ENCODE measurements at places on chromosomes 2 and 18.

- DNase-seq, result no peak
Observed at GRCh38 chr2:86035883-86036668, 69.6 kb downstream of the POLR1A start.

DNA sequence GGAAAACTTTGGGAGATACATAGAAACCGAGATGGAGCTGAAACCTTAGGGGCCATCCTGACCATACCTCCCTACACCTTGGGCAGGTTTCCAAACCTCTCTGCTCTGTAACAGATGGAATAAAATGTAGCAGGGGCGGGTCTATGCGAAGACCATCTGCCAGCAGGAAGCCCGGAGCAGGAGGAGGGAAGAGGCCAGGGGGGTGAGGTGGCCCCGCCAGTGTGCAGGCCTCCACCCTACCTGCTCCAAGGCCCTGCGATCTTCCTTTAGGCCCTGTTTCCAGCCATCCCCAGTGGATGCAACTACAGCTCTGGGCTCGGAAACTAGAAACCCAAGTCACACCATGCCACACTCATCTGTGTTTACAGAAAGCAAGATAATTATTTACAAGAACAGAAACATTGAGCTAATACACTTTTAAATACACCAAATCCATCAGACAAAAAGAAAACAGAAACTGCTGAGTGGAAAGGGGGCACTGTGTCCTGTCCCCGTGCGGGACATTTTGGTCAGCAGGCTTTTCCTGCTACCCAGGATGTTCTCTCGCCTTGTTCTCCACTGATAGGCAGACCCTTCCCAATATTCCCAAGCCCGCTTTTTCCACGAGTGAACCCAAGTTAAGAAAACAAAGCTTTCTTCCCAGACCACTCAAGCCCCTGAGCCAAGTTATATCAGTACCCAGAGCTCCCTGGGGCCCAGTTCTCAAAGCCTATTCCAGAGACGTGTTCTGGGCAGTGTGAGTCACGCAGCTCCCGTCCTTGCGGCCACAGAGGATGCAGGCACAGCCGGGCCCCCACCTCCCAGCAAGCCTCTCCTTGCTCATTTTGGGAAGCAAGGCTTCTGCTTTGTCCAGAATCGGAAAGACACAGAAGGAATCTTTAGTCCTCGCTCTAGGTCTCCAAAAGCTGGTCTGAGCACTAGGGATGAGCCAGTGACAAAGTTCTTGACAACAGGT lies 17.3 kb downstream of the CIB4 start:
- DNase-seq, result no peak

GRCh38 chr2:30681022-30681421 lies 126.2 kb downstream of the CAPN13 start:
- no peak for DNase-seq

DNA sequence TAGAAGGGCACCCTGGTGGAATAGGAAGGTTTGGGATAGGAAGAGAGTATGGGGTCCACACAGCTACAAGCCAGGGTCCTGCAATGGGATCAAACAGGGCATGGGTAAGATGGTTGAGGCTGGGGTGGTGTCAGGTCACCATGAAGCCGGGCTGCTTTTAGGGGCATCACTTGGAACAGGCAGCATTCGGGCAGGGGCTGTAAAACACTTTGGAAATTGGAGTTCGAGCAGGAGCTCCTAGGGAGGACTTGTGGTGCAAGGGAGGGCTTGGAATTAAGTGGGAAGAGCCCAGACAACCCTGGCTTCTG lies 47.1 kb upstream of the PLB1 start:
- DNase-seq, result no peak

GRCh38 chr18:10471574-10471973 lies 17.1 kb downstream of the APCDD1 start:
- DNase-seq, result no peak

DNA sequence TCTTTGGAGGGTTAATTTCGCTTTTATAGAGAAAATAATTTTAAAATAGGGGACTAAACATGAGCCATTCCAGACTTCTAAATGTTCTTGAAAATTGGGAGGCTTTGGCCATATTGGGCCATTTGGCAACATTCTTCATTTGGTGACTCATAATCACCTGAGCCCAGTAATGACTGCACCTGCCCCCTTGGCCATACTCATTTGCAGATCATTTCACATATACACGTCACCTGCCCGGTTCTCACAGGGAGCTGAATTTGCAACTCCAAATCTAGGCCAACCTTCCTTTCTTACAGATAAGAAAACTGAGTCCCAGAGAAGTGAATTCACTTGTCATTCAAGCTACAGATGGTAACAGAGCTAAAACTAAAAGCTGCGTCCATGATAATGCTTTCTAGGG lies 289.7 kb downstream of the EPHA4 start:
- no peak for DNase-seq

GRCh38 chr2:46062637-46063412 lies 234.4 kb upstream of the EPAS1 start:
- DNase-seq, result peak; percentile 48

DNA sequence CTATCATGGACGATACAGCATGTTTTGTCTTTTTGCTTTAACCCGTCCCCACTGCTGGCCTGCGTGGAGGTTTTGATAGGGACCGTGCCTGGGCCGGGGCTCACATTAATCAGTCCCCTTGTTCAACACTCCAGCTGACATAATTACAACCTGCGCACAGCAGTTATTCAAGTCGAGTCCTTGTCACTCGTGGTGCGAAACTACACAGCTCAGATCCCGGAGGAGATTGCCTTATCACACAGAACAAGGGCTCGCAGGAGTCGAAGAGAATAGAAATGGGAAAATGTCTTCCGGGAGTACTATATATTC lies 304.4 kb downstream of the ZNF407 start:
- no peak for DNase-seq

- no peak for DNase-seq
Observed at GRCh38 chr18:13796515-13796914, 27.4 kb upstream of the MC5R start.

DNA sequence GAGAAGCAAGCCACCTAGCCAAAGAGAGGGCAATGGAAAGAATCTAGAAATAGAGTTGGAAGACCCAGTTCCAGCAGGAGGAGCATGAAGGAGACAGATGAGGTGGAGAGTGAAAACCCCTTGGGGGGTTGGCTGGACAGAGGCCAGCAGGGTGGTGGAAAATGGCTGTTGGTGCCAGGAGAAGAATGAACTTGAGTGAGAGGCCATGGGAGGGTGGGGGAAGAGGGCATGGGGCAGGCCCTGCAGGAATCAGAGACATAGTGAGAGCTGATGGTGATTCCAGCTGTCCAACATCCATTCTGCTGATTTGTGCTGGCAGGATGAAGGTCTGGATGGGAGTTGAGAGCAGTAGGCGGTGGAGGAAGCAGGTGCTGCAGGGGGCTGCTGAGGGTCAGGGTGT lies 108.0 kb upstream of the TNP1 start:
- DNase-seq, result no peak

DNA sequence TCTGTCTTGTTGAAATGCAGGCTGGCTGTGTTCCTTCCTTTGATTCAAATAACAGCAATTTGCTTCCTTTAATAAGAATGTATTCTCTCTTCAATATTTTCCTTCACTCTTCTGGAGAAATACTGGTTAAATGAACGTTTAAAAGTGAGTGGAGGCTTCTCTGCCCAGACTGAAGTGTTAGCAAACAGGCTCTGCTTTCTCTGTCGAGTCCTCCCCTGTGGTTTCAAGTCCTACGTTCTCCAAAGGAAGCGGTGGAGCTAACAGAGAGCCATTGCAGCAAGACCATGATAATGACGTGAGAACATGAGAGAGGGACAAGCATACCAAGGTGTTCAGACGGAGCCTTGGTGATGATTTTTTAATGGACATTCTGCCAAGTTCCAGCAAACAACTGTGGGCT lies 26.2 kb upstream of the PID1 start:
- no peak for DNase-seq

GRCh38 chr2:79660557-79660956 lies 147.7 kb downstream of the CTNNA2 start:
- no peak for DNase-seq
